Activated CD8-positive, alpha-beta memory T cell treated with anti-CD3 and anti-CD28 coated beads for 1 hour (primary cell): ENCODE measurements at places on chromosomes 11 and 22.

DNA sequence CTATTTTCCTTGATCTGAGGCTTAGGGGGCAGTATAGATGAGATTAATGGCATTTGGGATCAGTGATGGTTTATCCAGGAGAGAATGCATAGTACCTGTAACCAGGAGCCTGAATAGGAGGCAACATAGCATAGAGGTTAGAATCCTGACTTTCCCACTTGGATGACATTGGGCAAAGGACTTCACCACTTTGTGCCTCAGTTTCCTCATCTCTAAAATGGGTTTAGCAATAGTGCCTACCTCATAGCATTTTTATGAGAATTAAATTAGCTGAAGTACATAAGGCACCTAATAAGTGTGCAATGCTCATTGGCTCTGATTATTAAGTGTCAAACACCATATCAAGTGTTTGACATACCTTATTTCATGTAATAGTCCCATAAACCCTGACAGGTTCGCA is 30.8 kb downstream of the CD44 start:
- no peak for DNase-seq

GRCh38 chr11:16252373-16252772 is 104.0 kb downstream of the SOX6 start:
- no peak for DNase-seq

GRCh38 chr11:4607096-4607495 is 935 bp downstream of the TRIM68 start:
- DNase-seq: no peak

DNA sequence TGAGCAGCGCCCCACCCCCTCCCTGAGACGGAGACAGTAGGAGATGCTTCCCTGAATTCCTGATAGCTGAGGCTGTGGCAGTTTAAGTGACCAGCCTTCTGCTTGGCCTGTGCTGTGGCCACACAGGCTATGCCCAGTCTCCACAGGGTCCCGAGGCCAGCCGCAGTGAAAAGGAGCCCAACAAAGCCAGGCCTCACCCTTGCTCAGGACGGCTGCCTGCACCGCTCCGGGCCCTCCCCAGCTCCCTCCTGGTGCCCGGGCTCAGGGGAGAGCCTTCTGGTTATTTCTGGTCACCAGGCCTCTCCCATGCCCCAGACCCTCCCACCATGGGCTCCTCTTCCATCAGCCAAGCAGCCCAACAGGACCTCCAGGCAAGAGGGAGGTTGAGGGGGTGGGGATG is 28.8 kb downstream of the LRRC10B start:
- no peak for DNase-seq

- no peak for DNase-seq
Measured at GRCh38 chr11:59429924-59430516, 3.8 kb upstream of the OR5A2 start.

DNA sequence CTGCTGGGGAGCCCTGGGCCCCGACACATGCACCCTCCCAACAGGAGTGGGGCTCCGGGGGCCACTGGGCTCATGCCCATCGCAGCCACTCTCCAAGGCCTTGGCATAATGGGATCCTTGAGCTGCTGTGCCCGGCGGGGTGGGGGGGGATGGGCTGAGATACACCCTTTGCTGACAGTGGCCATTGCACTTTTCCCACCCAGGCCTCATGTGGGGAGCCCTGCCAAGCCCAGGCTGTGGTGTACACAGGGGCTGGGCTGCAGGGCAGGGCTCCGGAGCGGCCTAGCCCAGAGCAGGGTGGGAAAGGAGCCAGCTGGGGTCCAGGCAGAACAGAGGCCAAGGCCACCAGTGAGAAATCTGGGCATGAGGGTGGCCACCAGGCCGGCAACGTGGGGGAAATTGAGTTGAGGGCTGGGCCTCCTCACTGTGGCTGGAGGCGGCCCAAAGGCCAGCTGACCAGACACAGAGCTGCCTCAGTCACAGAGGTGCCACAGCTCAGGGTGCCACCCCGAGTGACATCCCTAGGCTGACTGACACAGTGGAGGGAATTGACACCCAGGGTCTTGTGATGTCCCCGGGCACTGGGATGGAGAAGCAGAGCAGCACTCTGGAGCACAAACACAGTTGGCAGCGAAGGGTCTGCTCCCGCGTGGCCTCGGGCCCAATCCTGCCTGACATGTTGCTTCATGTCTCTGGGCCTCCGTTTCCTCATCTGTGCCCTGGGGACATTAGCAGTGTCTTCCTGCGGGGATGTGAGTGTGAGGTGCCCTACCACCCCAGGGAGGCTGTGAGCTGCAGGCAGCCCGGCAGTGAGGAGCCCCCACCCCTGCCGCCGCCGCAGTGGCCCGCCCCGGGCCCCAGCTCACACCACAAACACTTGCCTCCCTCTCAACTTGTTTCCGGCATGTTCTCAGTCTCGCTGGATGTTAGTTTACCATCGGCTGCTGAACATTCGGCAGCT is 30.4 kb downstream of the RTN4R start:
- DNase-seq: no peak

GRCh38 chr11:120482149-120482548 is 29.4 kb upstream of the GRIK4 start:
- DNase-seq: no peak

DNA sequence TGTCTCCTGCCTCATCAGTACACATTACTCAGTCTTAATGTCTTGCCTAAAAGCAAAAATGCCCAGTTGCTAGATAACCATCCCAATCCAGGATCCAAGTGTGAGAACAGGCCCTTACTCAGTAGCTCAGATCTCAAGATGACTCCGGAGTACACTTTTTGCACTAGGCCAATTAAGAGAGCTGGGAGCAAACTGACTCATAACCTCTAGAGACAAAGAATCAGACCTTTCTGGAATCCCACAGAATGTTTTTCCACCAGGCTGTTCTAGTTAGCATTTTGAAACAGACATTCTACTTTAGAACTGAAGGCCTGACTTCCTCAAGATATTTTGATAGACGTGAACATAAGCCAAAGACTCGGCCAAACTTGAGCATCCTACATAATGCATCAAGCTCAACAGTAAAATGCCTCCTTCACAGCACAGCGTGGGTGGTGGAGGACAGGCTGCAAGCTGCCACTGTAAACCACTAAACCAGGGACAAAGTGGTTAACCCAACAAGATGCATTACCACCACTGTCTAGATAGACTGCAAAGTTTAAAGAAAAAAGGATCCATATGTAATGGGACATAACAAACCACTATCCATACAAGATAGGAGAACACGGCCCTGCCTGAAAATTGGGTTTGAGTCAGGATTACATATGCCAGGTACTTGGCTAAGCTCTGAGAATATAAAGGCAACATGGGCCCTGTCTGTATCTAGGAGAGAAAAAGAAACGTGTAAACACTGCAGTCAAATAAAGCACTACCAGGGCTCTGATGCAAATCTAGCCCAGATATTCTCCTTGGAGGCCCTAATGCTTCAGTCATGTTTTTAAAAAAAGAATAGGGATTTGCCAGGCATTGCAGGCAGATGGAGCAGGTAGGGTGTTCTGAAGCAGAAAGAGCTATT is 48.3 kb downstream of the MYH9 start:
- no peak for DNase-seq

GRCh38 chr11:36738292-36738861 is 140.3 kb upstream of the RAG2 start:
- DNase-seq: no peak

GRCh38 chr11:104090767-104091166 is 54.3 kb downstream of the DDI1 start:
- no peak for DNase-seq

- no peak for DNase-seq
Measured at GRCh38 chr11:60895687-60896086, 10.7 kb downstream of the PRPF19 start.

- no peak for DNase-seq
Measured at GRCh38 chr11:99742501-99742900, 721.8 kb downstream of the CNTN5 start.

DNA sequence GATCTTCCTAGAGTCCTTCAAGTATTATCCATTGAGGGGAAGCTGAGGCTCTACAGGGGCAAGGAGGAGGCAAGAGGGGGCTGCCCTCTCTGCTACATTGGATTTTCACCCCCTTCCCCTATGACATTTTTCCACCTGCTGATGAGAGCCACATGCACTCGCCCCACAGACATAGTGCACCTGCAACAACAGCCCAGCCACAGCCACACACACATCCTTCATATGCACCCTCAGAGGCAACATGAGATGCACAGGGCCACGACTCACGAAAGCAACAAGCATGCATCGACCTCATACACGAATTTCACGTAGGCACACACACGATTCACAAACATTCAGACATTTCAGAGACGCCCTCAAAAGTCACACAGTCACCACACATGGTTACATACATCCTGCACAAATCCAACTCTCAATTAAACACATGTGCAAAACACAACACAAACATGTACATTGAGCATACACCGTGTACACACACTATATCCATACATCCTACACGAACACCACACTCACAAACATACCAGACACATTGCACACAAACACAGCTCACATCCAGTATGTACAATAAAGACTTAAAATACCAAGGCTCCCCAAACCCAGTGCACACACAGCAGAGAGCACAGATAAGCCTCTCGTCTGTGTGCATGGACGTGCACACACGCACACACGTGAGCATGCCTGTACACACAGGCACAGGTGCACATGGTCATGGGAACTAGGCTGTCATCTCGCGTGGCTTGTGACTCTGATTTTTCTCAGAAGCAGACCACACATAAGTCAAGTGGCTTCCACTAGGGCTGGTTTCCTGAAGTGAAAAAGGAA is 6.3 kb upstream of the LRRC32 start:
- DNase-seq: no peak

GRCh38 chr11:849951-850774 is 7.5 kb downstream of the TSPAN4 start:
- DNase-seq: no peak

GRCh38 chr22:22741843-22742242 is 97.4 kb downstream of the GGTLC2 start:
- no peak for DNase-seq

DNA sequence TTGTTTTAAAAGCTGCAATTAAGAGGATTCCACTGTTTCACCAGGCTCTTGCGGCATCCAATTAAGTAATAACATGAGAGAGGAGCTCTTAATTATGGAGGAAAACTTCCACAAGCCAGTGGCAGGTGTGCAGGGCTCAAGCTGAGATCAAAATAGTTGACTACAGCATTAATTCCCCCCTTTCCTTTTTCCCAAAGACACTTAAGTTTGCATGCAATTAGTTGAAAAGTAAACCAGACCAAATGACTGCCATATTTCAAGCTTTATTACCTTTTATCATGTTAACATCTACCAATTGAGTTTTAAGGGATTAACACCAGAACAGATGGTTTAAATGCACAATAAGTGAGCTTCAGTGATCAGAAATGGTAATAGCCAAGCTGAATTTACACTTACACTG is 32.1 kb downstream of the FAM168A start:
- no peak for DNase-seq

DNA sequence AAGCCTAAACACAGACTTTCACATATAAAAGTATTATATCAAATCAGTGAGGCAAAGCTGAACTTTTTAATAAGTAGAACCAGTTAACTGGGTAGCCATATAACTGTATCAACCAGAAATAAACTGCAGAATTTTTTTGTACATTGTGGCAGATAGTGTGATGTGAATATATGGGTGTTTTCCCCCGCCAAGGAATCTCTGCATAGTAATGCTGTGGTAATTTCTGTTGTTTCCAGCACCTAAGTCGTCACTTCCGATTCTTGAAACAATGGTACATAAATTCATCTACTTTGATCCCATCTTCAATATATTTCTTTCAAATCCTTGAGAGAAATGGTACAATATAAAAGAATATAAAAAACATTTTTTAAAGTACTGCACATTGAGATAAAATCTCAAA is 39.6 kb downstream of the NARS2 start:
- no peak for DNase-seq

DNA sequence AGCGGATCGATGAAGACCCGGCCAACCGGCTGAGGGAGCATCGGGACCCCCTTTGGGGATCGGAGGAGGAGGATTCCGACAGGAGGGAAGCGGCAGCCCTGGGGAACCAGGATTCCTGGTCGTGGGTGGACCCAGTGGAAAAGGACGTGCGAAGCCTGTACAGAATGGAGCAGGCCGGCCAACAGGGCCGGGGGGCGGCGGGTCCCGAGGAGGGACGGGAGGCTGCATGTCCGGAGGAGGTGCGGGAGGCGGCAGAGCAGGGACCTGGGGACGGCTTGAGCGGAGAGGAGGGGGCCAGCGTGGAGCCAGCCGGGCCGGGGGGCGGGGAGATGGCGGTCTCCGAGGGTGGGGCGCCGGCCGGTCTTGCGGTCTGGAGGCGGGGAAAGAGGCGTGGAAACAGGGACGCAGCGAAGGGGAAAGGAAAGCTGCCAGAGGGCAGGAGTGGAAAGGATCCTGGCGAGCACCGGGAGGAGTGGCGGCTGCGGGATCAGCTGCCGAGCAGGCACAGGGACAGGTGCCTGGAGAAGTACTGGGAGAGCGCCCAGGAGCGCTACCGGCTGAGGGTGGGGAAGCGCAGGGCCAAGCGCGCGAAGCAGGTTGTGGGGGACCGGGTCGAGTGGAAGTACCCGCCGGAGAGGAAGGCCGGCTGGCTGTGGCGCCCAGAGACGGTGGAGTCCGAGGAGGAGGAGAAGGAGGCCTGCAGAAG is at the start of gene ANO5:
Gene ANO5 (plus strand): TSS at position 444 of the 706 bp plus-strand sequence. CDS start 408 bp downstream, outside the sequence.
- DNase-seq: no peak

DNA sequence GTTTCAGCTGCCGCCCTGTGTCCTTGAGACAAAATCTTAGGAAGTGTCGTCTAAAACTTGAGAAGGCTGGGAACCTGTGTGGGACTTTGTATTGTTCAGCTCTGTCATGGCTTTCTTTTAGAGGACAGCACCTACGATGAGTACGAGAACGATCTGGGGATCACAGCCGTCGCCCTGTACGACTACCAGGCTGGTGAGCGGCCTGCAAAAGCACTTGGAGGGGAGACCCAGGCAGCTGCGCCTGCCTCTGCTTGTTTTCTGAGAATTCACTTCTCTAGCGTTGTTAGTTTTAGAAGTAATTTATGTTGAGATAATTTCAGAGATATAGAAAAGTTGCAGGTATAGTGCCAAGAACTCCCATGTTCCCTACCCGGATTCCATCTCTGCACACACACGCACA is 35.2 kb downstream of the CTTN start:
- no peak for DNase-seq

DNA sequence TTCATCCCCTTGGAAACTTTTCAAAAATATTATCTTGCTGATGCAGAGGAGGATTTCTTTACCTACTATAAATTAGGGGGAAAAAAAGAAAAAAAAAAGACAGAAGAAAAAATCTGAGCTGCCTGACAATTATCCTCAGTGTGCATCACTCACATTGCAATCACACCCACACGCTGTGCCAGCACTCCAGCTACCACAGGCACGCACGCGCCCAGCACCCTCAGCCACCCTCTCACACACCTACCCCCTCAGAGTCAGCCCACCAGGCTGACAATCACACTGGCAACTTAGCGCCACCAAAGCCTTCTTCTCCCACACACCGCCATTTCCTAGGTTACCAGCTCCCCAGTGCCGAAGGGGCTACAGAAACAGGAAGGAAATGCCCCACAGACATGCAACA is 236.1 kb downstream of the KCNA4 start:
- no peak for DNase-seq

- DNase-seq: no peak
Measured at GRCh38 chr11:45001466-45002165, 50.9 kb upstream of the TP53I11 start.

DNA sequence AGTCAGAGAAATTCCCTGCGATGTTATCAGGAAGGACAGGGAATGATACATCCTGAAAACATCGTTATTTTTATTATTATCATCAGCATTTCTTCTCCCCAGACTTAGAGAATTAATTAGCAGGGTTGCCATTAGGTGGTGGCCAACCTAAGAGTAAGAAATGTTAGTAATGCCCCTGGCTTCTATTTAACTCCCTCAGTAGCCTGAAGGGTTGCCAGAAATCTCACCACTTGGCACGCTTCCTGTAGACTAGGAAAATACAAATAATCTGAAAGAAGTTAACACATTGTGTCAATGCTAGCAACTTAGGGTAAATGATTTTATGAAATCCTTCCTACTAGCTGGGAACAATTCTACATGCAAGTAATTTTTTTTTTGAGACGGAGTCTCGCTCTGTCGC is 45.5 kb downstream of the ENDOD1 start:
- no peak for DNase-seq
